Stimulated activated CD4-positive, alpha-beta T cell treated with anti-CD3 and anti-CD28 coated beads, Interleukin-1b, Interleukin-23, amount 100 ng/mL, for 48 hours (primary cell): ENCODE measurements at places on chromosomes 12 and 14.

DNA sequence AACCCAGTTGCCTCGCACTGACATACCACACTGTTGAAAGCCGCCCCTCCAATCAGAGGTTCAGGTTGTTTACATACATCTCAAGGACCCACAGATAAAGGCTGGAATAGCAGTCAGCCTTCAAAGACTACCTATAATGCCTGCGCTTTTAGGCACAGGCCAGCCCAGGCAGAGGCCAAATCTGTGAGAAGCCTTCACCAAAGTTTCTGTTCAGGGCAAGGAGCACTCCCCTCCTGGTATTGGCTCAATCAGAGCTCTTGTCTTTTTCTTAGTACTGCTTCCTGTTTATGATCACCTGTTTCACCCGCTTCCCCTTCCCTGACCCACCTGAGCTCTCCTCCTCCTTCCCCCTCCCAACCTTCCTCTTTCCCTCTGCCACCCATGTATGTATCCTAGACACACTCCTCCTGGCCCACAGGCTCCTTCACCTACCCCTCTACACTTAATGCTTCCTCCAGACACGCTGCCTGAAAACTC lies 34.8 kb downstream of the DUSP16 start:
- DNase-seq = no peak

- DNase-seq = peak; percentile 25
Observed at GRCh38 chr14:70955543-70956480, 48.6 kb downstream of the PCNX1 start.

DNA sequence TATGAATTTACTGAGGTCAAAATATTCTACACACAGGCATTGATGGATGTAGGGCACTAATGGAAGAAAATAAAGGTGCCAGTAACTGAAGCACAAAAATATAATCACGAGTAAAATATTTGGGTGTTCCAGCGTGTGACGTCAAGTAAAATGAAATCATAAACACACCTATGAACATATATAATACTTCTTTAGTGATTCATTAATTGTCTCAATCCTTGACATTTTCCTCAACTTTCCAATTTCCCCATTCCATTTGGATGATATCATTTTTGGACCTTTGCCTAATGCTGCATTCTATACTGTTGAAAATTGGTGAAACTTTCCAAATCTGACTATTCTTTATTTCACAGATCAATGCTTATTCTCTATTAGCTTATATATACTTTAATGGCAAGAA lies 649.3 kb downstream of the GALC start:
- DNase-seq = no peak

- no peak for DNase-seq
Observed at GRCh38 chr12:55818140-55818728, 393 bp downstream of the ORMDL2 start.

GRCh38 chr12:88435334-88436076 lies 144.8 kb downstream of the KITLG start:
- DNase-seq = no peak

DNA sequence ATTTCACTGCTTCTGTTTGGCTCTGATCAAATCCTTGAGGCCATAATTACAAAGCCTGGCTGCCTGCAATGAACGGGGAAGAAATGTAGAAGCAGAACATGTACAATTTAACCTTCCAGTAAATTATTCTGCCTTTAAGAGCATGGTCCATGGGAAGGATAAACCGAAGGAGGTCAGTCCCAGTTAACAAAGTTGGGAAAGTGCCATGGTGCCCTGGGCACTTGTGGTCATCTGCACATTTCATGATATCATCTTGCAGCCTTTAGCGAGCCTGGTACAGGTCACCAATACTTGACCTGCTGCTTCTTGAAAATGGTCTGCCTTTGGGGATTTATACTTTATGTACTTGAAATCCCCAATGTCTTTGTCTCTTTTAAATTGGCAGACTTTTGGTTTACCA lies 175.9 kb upstream of the KITLG start:
- no peak for DNase-seq

DNA sequence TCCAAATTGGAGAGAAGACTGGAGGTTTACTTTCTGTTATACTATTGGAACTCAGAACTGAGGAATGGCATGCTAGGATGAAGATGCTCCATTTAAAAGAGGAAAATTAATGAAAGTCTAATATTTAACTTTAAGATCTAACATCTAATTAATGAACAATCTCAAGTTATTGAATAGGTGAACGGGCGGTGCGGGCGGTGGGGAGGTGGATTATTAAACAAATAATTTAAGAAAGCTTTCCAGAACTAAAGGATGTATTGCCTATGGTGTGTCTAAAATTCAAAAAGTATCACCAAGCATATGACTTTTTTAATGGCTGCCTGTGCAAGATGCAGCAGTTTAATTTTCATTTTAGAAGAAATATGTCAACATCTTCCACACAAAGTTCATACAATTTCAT lies 1747.1 kb upstream of the SEL1L start:
- DNase-seq = no peak

- no peak for DNase-seq
Observed at GRCh38 chr12:114918535-114919233, 234.7 kb upstream of the TBX3 start.

DNA sequence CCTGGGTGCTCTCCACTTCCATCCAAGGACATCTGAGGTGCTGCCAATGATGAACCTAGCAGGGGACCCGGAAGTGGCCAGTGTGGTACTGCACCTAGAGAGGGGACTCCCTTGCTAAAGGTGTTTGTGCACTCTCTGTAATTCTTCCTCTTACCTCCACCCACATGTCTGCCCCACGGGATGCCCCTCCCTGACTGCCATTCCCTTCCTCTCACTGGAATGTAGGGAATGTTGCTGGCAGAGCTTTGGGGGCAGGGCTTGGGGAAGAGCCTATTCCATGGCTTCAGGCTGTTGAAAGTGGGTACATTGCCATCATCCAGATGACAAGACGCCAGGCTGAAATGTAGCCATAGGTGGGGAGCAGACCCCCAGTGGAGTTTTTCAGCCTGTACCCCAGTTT lies 153.2 kb downstream of the SMOC1 start:
- DNase-seq = no peak

DNA sequence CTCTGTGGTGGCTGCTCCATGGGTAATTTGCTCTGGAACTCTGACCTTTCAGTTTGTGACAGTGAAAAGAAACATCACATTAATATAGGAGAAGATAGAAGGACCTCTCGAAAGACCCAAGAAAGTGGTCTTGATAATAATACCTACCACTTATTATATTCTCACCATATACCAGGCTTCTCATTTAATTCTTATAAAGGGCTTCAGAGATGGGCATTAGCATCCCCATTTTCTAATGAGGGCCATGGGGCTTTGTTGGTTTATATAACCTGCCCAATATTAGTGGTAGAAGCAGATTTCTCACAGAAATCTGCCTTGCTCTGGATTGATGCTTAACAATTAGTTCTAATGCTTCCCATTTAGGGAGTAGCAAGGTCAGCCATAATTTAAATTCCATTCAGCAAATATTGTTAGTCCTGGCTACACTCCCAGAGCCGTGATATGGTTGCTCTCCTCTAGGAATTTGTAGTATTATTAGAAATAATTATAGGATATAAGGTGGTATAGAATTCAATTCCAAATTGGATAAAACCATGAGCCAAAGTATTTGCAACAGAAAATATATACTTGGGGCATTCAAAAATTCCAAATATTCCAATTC lies 7.4 kb upstream of the AMIGO2 start:
- no peak for DNase-seq

DNA sequence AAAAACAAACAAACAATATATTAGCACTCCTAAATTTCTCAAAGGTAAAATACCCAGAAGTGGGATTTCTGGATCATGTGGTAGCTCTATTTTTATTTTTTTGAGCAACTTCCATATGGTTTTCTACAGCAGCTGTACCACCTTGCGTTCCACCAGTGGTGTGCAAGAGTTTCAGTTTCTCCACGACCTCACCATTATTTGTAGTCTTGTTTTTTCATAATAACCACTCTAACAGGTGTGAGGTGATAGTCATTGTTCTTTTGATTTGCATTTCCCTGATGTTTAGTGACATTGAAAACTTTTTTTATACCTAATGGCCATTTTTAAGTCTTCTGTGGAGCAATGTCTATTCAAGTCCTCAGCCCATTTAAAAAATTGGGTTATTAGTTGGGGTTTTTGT lies 127.3 kb upstream of the SLC38A2 start:
- DNase-seq = no peak

- DNase-seq = no peak
Observed at GRCh38 chr12:18130851-18131250, 40.9 kb upstream of the RERGL start.

- no peak for DNase-seq
Observed at GRCh38 chr12:114209861-114210260, 196.1 kb downstream of the TBX5 start.

GRCh38 chr12:111269718-111270117 lies 99.2 kb downstream of the PHETA1 start:
- DNase-seq = no peak

DNA sequence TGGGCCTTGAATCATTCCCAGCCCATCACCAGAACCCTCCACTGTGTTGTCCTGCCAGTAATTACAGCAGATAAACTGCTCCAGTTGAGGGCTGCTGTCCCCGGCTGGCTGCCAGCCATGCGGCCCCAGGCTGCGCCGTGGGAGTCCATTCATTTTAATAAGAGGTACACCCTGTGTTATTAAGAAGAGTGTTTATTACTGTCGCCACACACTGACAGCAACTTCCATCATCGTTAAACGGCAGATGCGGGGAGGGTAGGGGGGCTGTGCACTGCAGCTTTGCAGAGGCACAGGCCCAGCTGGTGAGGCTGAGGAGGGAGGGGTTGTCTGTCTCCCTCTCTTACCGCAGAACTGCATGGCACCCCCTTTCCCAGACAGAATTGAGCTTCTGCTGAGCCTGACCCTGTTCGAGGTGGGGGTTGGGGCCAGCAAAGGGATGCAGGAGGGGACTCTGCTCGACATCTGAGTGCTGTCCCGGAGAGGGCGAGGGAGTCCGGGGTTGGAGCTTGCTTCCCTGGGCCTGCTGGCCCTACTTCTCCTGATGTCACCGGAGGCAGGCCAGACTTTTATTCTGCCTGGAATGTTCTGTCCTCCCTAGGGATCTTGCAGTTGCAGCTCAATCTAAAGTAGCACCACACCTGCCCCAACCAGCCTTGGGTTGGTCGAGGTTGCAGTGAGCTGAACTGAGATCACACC lies 33.8 kb upstream of the GPATCH2L start:
- DNase-seq = no peak

- no peak for DNase-seq
Observed at GRCh38 chr14:56891226-56891625, 80.9 kb upstream of the OTX2 start.

- DNase-seq = no peak
Observed at GRCh38 chr14:34087571-34087970, 136.7 kb upstream of the EGLN3 start.
